Activated CD8-positive, alpha-beta memory T cell treated with anti-CD3 and anti-CD28 coated beads for 1 hour (primary cell): ENCODE measurements at places on chromosomes 13 and 19.

DNA sequence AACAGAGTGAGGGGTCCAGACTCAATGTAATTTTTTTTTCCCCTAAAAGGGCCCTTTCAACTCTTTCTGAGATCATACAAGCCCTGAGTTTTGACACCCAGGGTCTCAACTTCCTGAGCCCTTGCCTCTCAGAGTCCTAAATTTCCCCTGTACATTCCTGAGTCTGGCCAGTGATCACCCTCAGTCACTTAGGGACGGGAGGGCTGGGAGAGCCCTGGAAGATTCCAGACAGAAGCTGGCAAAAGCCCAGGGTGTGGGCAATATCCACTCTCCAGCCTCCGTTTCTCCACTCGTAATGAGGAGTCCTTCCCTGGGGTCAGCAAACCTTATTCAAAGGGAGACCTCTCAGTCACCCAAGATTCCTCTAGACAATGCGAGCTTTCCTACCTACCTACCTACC lies 1.6 kb downstream of the PPP1R13L start:
- DNase-seq: no peak

GRCh38 chr13:113432506-113433270 lies 20.6 kb downstream of the ADPRHL1 start:
- DNase-seq: no peak

DNA sequence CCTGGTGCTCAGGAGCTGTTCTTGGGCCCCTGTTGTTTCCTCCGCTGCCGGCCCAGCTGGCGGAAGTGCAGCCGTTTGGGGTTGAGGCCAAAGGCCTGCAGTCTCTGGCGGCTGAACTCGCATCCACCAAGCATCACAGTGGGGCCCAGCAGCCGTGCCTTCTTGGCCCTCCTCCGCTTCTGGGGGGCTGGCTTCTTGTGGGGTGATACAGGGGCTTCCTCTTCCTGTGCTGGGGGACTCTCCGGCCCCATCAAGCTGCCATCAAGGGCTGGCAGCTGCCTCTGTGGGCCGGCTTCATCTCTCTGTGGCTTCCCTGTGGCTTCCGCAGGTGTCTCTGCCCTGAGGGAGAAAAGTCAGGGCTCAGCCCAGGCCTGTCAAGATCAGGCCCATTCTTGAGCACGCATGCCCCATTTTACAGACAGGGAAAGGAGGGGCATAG lies 10.3 kb downstream of the ATG4D start:
- DNase-seq: peak; percentile 42

DNA sequence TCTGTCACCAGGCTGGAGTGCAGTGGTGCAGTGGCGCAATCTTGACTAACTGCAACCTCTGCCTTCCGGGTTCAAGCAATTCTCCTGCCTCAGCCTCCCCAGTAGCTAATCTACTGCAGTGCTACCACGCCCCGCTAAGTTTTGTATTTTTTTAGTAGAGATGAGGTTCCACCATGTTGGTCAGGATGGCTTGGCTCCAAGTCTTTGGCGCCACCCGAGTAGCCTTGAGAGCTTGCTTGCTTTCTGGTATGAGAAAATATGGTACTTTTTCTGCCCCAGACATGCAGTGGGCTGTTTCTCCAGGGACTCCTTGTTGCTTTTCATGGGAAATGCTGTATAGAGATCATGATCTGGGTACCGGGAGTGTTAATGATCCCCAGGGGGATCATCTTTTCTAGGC lies 34.5 kb upstream of the GTF3A start:
- no peak for DNase-seq

GRCh38 chr19:56838024-56838908 lies 2.3 kb downstream of the PEG3 start:
- no peak for DNase-seq

GRCh38 chr13:46934749-46935148 lies 37.9 kb upstream of the HTR2A start:
- DNase-seq: no peak

- no peak for DNase-seq
These were observed 159.6 kb downstream of the GGACT start for GRCh38 chr13:100428986-100429385.

GRCh38 chr13:42218576-42218975 lies 53.4 kb upstream of the AKAP11 start:
- no peak for DNase-seq

- no peak for DNase-seq
These were observed 614 bp downstream of the FXYD3 start for GRCh38 chr19:35116072-35116801.

GRCh38 chr19:53156850-53157249 lies 2.0 kb downstream of the ZNF347 start:
- DNase-seq: no peak

GRCh38 chr13:71457645-71458044 lies 409.4 kb downstream of the DACH1 start:
- DNase-seq: no peak

- no peak for DNase-seq
These were observed 104.8 kb downstream of the TNFRSF19 start for GRCh38 chr13:23674795-23675640.

DNA sequence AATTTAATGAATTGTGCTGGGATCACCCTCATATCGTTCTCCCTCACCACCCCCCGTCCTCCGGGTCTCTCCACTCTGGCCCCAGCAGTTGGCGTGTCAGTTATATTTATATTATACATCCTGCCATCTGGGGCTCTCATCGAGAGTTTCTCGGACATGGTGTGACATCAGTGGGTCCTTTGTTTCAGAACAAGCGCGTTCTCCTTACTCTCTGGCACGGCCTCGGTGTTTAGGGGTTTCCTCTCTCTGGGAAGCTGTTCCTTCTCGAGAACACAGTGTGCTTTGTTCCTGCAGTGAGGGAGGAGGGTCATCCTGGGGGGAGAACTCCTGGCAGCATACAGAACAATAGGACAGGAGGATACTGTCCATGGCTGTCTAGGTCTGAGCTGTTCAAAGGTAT lies 9.8 kb upstream of the MCF2L start:
- no peak for DNase-seq

- DNase-seq: no peak
These were observed 375.8 kb upstream of the TSHZ3 start for GRCh38 chr19:31725051-31725450.

GRCh38 chr13:31663880-31664585 lies 75.3 kb upstream of the RXFP2 start:
- DNase-seq: no peak

DNA sequence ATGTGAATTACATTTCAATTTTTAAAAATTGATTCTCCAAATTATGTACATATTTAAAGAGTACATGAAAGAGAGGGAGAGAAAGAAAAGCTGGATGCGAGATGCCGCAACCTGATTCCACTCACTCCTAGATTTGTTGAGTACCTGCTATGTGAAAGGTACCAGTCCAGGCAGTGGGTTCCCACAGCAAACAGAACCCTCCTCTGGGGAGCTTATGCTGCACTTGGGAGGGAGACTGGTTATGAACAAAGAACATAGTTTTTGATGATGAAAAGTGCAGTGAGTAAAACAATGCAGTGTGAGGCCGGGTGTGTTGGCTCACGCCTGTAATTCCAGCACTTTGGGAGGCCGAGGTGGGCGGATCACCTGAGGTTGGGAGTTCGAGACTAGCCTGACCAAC lies 43.4 kb downstream of the ACTN4 start:
- DNase-seq: no peak

GRCh38 chr19:2270423-2271233 lies 11.3 kb downstream of the PEAK3 start:
- DNase-seq: peak; percentile 36

DNA sequence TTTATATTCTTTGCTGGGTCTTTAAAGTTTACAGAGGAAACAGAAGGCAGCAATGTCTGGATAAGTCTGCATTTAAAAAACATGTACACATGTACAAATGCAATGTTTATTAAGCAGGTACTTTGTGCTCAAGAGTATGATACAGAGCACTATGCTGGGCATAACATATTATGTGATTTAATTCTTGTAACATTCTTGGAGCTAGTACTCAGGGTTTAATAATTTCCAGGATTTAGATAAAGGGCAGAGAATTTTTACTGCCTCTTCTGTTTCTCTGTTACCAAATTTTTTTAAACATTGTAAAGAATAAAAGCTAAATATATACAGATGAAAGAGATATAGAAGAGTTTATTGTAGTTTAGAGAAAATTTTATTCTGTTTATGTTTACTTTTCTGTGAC lies 152.7 kb downstream of the ZNF737 start:
- no peak for DNase-seq

DNA sequence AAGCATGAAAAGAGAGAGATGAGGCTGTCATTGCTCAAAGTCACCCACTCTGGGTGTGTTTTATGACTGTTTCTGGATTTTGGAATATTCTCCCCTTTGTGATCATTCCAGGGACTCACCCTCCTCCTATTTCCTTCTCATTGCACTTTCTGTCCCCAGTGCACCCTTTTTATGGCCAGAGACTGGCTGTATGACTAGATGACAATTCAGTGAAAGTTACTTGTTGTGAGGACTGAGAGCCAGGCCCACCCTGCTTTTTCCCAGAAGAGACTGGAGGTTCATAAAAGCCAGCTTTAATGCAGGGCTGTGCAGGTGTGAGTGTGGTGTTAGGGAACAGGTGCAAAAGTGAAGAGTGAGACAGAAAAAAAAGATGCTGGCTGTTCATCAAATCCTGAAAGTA lies 17.3 kb downstream of the CEACAM7 start:
- no peak for DNase-seq

DNA sequence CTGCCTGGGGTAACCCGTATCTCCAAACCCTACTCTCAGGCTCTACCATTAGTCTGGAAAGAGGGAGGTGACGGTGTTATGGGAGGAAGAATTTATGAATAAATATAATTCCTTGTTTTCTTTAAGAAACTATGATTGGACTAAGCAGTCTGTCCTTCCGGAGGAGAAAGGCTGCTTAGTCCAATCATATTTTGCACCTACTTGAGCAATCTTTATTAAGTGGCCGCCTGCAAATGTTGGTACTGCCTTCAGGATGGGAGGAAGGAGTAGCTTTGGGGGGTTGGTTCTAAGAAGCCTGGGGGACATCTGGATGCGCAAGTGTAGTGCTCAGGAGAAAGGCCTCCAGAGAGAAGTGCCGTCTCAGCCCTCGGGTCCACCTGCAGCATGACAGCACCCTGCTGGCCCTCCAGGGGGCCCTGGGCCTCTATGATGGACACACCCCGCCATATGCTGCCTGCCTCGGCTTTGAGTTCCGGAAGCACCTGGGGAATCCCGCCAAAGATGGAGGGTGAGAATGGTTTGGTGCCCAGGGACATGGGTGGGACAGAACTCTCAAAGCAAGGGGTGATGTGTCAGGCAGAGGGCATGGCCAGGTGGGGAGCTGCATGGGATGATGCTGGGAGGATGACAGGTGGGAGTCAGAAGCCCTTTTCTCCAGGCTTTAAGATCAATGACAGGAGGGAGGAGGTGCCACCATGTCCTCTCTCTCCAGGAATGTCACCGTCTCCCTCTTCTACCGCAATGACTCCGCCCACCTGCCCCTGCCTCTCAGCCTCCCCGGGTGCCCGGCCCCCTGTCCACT lies 4.1 kb downstream of the ACP4 start:
- no peak for DNase-seq

- DNase-seq: no peak
These were observed 3.6 kb downstream of the TUBB4A start for GRCh38 chr19:6498294-6499036.

GRCh38 chr19:23116802-23117571 lies at the start of gene ZNF730:
ZNF730 (plus strand) TSS chr19:23117025; CDS start chr19:23117174, 149 bp downstream.
- DNase-seq: peak; percentile 11

DNA sequence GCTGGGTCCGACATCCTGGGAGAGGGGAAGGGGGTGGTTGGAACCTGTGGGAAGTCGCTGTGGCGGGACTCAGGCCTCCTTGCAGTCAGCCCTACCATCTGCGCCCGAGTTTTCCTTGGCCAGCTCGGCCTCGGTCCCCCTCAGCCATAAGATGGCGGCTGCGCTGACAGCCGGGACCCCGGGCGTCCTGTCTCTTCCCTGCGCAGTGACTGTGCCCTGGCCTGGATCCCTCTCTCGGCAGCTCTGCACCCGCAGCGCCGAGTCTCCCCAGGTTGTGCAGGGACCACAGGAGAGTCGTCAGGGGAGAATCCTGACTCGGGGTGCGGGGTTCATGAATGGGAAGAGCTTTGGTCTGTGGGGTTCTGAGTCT lies 345 bp downstream of the ZNF257 start:
- peak; percentile 1 for DNase-seq

GRCh38 chr13:67273001-67273400 lies 42.9 kb upstream of the PCDH9 start:
- DNase-seq: no peak

DNA sequence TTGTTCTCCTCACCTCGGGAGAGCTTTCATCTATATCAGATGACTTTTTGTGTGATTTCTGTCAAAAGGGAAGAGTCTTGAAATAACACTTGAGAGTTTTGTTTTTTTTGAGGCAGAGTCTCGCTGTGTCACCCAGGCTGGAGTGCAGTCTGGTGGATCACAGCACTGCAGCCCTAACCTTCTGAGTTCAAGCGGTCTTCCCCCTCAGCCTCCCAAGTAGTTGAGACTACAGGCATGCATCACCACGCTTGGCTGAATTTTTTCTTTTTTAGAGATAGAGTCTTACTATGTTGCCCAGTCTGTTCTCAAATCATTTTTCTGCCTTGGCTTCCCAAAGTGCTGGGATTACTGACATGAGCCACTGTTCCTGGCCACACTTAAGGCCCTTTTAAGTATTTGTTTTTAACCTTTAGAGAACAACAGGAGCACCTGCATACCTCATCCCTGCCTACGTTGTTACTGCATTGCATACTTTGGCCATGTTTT lies 11.4 kb downstream of the NDFIP2 start:
- no peak for DNase-seq

GRCh38 chr19:29060813-29061364 lies 152.1 kb downstream of the UQCRFS1 start:
- DNase-seq: no peak

GRCh38 chr13:110396913-110397381 lies 89.9 kb downstream of the COL4A2 start:
- no peak for DNase-seq

DNA sequence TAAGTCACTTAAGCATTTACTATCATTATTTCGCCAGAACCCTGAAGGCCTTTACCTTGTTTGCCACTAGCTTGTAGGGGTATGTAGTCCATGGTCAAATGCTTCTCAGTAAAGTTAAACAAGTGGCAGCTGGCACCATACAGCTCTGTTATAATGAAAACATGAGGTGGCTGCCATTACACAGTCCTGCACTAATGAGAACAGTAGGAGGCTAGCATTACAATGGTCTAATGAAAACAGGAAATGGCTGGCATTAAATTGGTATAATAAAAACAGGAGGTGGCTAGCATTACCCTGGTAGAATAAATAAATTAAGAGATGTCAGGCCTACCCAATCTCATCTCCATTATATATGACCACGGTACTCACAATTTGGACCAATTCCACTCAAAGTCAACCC lies 107.5 kb downstream of the PCDH17 start:
- no peak for DNase-seq

DNA sequence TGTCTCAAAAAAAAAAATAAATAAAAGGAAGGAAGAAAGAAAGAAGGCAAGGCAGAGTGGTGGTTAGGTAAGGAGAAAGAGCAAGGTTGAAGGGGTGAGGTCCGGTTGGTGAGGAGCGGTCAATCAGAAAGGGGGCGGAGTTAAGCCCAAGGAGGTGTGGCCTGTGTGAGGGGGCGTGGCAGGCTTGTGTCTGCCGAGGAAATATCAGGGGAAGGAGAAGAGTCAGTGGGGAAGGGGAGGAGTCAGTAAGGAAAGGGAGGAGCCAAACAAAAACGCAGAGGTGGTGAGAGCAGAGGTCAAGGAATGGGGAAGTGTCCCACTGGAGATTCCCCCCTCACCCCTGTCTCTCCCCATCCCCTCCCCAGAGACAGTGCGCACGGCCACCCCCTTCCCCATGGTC lies 5.9 kb downstream of the CACNG7 start:
- DNase-seq: no peak
